EL (cell line): ENCODE measurements at places on chromosomes 7 and 10.

DNA sequence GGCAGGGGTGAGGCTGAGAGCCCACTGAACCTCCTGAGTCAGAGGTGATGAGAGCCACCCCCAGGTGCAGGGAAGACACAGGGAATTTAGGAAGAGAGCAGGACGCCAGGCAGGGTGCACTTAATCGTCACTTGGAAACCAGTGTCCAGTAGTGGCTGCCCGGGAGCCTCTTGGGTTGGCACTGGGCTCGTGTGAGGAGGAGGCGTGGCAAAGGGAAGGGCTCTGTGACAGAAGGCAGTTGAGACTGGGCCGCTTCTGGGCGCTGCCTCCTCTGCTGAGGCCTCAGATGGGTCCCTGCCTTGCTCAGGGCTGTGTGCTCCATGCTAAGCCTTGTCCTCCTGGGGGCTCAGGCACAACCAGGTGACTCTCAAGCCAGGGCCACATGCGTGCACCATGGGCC, 13.3 kb downstream of the RET start:
- no peak for DNase-seq

DNA sequence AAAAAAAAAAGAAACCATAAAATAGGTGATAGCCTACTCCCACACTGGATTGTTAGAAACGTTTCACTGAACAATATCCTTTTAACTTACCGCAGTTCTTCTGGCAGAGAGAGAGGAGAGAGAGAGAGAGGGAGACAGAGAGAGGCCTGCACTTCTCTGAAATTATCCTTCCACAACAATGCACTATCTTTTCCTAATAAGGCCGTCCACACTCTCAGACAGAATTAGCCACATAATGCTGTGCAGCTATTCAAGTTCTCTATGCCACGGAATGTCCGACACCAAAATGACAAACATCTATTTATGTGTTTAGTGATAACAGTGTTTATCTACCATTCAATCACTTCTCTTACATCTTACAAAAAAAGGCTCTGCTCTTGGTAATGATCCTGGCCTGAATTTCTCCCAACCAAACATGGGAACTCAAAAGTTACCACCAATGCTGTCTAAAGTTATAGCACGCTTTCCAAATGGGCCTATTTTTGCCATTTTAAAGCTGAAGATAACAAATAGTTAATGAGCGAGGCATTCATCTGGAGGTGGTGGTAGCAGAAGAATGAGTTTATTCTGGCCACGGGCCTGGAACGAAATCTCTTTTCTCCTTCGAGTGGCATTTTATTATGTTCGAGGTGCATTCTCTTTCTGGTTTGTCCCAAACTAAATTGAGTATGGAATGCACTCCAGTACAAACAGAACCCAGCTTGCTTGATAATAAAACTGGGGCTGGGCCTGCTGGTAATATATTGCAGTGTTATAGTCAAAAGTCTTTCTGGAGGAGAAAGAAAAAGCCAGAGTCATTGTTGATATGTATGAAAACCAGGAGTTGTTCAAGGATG, 160.2 kb upstream of the SVIL start:
- peak; percentile 23 for DNase-seq

GRCh38 chr10:1641402-1641801, 95.9 kb downstream of the ADARB2 start:
- no peak for DNase-seq

- DNase-seq, result peak; percentile 93
Observed at GRCh38 chr7:134741907-134742635, 37.4 kb upstream of the CALD1 start.

GRCh38 chr10:101839416-101840063, 4.1 kb downstream of the KCNIP2 start:
- DNase-seq, result peak; percentile 62

DNA sequence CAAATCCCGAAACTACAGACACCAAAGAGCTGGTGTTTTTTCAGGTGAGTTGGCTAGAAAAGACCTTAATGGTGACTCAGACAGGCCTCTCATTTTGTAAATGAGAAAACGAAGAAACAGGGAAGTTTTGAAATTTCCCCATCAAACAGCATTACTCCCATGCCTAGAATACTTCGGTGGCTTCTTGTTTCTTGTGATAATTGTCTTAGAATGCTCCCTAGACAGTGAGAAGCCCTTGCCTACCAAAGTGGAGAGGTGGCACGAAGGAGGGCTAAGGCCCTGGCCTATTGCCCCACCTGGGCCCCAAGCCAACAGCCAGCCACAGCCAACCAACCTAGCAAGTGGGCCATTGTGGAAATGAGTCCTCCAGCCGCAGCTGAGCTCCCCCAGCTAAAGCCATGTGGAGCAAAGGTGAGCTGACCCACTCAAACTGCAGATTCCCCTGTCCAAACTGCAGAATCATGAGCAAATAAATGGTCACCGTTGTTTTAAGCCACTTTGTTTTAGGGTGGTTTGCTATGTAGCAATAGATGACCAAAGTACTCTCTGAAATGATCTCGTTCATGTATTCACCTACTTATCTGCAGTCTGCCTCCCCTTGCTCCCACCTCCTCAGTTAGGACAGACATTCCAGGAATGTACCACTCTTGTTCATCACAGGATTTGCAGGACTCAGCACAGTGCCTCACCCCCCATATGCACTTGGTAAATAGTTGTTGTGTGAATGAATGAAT, 97.7 kb upstream of the FGFR2 start:
- DNase-seq, result no peak
